ENCODE measurements at places on chromosomes 11 and 22.
A peak's percentile ranks its signal among the peaks of the same experiment; 100 is the strongest.

GRCh38 chr11:61897387-61898246, 6.3 kb upstream of the FADS3 start:
- peak; percentile 53 for DNase-seq

GRCh38 chr11:117909611-117910382, 19.4 kb downstream of the TMPRSS13 start:
- DNase-seq = no peak

- DNase-seq = no peak
Observed at GRCh38 chr11:132464003-132464342, 1068.3 kb downstream of the OPCML start.

DNA sequence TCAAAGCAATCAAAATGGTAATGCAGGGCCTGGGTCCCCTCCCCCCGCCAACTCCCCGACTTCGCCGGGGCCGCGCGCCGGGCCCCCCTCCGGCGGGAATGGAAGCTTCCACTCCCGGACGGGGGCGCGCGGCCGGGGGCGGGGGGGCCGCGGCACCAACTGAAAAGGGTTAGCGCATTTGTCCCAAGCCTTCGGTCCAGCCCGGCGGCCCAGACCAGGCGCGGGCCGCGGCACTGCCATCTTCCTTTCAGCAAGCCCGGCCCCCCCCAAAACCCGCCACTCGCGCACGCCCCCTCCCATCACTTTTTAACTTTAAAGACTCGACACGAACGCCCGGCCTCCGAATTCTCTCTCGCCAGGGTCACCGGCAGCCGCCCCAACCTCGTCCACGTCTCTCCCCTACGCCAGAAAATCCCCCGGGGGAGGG, 2.8 kb downstream of the PHF21B start:
- no peak for DNase-seq

DNA sequence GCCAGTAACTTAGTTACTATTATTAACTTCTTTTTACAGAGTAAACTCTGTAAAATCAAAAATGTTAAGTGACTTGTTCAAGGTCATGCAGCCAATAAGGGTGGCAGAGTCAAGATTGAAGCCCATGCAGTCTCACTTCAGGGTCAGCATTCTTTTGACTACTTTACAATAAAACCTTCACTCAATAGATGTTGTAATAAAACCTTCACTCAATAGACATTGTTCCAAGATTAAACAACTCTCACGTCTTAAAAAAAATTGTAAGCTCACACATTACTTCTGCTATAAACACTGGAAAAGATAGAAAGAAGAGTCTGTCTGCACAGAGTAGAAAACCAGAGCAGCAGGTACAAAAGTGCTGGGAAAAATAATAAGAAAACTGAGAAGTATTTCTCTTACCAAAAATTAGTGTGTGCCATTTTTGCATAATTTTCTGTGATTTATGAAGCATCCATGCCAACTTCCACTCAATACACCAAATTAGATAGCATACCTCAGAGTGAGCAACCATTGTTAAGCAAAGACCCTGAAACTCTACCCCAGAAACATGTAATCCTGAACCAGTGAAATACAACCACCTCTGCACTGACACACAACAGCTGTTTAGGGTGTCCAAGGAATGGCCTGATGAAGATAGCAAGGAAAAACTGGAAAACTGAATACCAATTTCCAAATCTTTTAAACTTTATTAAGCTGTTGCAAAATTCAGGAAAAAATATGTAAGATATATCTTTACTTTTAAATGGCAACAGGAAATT, 4.9 kb upstream of the SOX6 start:
- DNase-seq = no peak

DNA sequence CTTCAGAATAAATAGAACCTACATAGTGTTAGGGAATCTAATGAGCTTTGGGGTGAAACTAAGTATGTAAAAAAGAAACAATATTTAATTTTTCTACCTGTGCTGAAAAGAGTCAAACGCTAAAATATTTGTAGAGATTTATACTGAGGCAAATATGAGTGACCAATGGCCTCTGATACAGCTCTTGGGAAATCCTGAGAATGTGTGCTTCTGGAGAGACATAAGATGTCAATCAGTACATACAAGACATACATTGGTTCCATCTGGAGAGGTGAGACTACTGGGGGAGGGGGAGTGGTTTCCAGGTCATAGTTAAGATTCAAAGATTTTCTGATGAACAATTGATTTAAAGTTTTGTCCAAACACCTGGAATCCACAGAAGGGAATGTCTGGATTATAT, 970 bp downstream of the ASRGL1 start:
- DNase-seq = no peak

DNA sequence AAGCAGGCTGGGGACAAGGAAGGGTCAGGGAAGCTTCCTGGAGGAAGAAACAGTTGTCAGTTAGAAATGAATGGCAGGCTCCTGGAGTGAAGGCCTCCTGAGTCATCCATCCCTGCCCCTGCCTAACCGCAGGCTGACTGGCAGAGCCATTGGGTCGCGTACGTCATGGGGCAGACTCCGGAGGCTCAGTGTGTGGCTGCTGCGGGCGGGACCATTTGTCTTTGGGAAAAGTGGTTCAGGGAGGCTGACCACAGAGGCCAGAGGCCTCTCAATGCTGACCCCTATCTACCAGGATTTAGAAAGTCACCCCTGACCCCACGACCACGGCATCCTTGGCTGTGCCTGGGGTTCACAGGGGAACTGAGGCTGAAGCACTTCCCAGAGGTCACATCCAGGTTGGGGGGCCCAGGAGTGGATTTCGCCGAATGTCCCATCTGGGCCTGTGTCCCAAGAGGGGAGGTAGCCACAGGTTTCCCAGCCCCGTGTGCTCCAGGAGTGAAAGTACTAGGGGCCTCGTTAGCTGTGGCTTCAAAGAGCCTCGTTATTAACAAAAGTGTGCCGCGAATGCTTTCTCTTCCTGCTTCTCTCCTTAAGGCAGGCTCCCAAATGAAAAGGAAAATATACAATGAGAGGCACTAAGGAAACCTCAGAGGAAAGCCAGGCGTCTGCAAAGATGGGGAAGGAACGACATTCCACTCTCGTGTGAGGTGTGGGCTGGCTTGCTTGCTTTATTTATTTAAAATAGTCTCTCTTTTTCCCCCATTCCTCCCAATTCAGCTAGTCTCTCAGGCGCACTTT, 58.9 kb downstream of the FLRT1 start:
- DNase-seq = no peak
